ENCODE measurements at places on chromosomes 1 and 21. TPM values are rescaled to one million over a fixed set of nuclear protein-coding genes. Genes with fewer than 3 reads are reported as not detected.

GRCh38 chr1:34532113-34532512, 222.7 kb upstream of the GJB5 start:
- no peak for DNase-seq

GRCh38 chr1:38686167-38686926, 173.2 kb downstream of the RRAGC start:
- DNase-seq = no peak

- no peak for DNase-seq
These were observed 188.3 kb upstream of the EDN2 start for GRCh38 chr1:41672641-41673361.

GRCh38 chr1:212537610-212538009, 71.0 kb upstream of the ATF3 start:
- DNase-seq = no peak

DNA sequence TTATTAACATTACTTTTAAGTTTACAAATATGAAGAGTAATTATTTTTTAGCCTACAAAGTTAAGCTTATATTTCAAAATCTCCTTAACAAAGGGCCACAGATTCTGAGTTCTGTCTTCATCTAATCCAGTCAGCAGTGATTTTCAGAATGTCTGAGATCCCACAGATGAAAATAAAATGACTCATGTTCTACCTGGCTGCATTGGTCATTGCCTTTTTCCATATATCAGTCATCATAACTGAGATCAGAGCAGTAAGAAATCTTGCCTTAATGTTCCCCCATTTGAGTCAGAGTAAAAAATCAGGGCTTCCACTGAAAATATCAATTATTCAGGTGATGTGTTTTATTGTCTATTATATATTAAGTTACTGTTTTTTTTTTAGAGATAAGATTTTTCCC, 416.1 kb downstream of the MRPL39 start:
- no peak for DNase-seq

DNA sequence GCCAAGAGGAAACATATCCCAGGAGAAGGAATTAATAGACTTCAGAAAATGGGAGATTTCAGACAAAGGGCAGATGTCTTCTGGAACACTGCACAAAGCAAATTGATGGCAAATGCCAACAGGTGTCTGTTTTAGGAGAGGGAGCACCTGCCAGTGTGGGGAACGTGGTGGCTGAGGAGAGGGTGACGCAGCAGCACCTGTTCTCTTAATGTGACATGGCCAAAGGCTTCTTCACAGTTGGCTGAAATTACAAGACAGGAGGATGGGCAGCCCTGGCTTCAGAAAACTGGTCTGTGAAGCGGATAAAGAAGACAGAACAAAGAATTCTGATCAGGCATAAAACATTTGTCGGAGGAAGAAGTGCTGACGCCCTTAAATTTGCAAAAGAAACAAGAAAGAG, 178.7 kb upstream of the RUNX1 start:
- DNase-seq = no peak

- DNase-seq = peak; percentile 46
These were observed 506 bp downstream of the SSX2IP start for GRCh38 chr1:84689514-84690396.

DNA sequence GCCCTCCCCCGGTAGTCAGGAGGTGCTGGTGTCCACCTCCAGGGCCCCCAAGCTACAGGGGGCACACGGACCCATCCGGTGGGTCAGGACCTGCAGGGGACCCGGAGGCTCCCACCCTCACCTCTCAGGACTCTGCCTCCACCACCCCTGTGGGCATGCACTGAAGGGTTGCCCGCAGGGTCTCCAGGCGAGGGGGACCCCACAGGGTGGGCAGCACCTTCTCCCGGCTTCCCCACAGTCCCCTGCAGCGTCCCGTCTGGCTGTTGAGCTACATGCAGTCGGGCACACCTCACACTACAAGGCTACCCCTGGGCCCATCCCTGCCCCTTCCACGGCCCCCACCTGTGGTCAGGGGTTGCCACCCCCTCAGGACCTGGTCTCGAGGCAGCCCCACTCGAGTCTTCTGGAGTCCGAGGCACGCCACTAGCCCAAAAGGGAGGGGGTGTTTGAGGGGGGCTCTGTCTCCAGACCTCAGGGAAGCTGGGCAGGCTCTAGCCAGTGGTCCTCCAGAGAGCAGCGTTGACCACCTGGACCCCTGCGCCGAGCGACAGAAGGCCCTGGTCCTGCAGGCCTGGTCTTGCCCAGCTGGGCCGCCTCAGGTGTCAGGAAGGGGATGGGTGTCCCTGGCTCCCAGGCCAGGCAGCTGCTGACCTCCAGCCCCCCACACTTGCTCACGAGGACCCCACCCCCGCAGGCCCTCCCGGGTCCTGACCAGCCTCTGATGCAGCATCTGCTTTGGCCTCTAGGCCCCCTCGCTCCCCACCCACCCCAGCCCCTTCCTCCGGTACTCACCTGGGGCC, 9.6 kb downstream of the PARS2 start:
- DNase-seq = no peak

Gene FAM72D
- not detected for total RNA-seq

Gene AGPAT3
- 29.0 TPM for total RNA-seq

Gene SRGAP2B
- 99.2 TPM for total RNA-seq

Gene RNF186
- total RNA-seq = not detected

Gene COL6A1
- total RNA-seq = 1,082 TPM

Gene ADAMTS1
- total RNA-seq = 284 TPM

Gene ADGRB2
- 11.3 TPM for total RNA-seq

All from fibroblast of the aortic adventitia (primary cell).